ENCODE measurements at places on chromosomes 13 and 19. TPM values are rescaled to one million over a fixed set of nuclear protein-coding genes. Genes with fewer than 3 reads are reported as not detected.

Gene TMPRSS9
- total RNA-seq, result not detected

DNA sequence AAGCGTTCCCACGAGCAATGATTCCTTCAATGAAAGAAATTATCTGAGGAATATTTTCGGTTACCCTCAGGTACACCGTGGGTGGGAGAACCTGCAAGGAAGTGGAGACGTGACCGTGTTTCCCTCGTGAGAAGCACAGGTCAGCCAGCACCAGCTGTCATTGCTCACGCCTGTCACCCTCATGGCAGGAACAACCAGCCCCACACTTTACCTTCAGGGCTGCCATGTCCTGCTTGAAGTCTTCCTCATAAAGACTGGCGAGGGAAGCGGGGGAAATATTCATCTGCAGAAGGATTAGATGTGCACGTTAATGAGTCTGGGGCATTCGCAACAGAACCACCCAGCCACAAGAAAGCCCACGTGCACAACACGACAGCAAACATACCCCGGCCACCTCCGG is 18.2 kb downstream of the CARS2 start:
- no peak for ATAC-seq

- ATAC-seq, result peak; percentile 75
These were observed 1.1 kb downstream of the ZBTB7A start for GRCh38 chr19:4065430-4066175.

DNA sequence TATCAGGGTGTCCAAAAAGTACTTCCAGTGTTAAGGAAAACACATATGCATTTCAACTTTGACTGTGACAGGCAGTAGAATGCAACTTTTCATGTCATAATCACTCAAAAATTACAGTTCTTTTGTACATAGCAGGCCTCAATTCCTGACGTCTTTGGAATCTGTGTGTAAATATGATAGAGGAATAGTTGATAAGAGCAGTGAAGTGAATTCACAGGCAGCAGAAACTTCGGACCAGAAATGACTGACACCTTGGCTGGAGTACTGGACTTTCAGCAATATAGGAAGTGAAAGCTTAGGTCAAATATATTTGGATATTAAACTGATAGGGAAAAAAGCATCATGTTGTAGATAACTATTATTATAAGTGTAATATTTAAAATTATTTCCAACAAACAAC is 1741.2 kb upstream of the PCDH20 start:
- ATAC-seq, result no peak

Gene URAD
- not detected for total RNA-seq

DNA sequence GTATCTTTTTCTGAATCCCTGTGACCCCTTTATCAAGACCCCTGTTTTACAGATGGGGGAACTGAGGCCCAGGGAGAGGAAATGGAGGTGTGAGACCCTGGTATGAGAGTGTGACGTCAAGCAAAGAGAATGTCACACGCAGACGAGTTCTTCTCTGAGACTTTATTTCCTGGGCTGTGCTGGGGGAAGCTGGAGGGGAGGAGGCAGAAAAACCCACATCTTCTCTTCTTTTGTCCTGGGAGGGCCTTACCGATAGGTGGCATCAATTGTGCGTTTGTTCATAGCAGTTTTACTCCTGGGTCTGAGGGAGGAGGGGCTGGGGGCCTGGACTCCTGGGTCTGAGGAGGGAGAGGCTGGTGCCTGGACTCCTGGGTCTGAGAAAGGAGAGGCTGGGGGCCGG is 4.9 kb upstream of the KLK15 start:
- no peak for ATAC-seq

DNA sequence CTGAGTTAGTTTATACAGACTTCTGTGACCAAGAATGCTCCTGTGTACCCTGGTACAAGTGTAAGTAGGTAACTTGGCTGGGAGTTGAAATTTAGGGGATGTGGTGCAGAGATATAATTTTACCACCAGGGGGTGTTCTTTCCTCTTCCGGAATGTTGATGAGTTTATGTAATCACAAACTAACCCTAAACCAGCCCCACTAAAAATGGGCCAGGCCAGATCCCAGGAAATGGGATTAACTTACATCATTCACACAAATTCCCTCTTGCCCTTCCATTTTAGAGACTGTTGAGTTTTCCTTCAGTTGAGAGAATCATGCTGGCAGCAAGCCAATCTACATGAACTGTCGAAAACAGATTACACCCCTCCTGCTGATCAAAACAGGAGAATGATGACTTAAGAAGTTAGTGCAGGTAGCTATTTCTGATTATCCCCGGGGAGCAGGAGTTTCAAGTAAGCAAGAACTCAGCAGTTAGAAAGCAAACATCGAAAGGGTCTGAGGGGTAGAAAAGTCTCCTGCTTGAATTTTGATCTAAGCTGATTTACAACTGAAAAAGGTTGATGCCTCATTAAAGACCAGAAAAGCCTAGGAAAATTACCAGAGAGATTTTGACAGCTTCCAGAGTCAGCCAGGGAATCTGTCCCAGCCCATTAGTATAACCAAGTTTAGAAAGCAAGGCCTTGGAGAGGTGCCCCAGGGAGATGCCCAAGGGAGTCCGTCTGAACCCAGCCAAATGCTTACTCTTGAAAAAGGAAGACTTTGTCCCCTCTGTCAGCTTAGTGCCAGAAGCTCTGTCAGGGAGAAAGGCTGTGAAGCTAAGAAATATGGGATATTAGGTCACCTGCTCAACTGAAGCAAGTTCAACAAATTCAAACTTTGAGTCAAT is 32.3 kb upstream of the MED4 start:
- ATAC-seq, result peak; percentile 68

GRCh38 chr13:22276616-22277015 is 605.7 kb downstream of the FGF9 start:
- ATAC-seq, result no peak

- ATAC-seq, result no peak
These were observed 56.2 kb downstream of the ATP11A start for GRCh38 chr13:112746044-112746443.

Gene ZNF541
- total RNA-seq, result 0.08 TPM

DNA sequence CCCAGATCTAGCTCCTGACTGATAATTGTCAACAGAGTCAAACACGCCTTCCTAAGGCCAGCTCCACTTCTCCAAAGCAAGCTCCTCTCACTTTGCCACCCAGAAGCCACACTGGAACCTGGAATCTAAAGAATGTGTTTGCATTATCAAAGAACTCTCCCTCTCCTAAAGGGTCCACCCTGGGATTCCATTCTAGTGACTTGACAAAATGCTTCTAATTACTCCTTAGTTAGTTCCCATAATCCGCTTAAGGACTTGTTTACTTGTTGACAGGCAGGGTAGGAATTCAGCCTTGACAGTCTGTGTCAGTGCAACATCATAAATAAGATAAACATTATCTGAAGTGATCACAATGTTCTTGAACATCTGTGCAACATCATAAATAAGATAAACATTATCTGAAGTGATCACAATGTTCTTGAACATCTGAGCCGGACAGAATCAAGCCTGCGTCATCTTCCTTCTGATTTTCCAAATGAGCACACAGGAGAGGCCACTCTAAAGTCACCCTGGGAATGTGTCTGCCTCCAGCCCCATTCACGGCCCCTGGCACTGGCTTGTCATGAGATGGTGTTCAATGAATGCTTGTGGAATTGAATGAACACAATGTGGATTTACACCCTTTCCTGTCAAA is 512.1 kb downstream of the IRS2 start:
- no peak for ATAC-seq

Gene GRK1
- not detected for total RNA-seq

DNA sequence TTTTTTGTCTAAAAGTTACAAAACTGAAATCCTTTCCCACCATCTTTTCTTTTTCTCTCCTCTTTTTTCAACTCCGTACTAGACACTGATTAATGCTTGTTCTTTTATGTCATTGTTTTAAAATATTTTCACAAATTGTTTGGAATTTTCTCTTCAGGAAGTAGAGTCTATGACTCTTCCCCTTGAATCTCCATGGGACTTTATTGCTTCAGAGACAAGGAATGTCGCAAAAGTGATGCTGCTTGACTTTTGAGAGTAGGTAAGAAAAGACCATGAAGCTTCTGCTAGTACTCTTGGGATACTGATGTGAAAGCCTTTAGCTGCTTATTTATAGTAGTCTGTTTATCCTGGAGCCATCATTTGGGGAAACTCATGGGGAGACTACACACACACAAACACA is 260.1 kb upstream of the SLC10A2 start:
- ATAC-seq, result no peak

Gene ZNF285
- total RNA-seq, result 0.64 TPM

Gene UGGT2
- total RNA-seq, result 13.3 TPM

Gene DACH1
- total RNA-seq, result 0.24 TPM

GRCh38 chr13:66886264-66886663 is 343.9 kb downstream of the PCDH9 start:
- no peak for ATAC-seq

Gene SLC1A6
- total RNA-seq, result not detected

Gene DLEU7
- not detected for total RNA-seq

- ATAC-seq, result no peak
These were observed 124.2 kb downstream of the UQCRFS1 start for GRCh38 chr19:29088761-29089160.

DNA sequence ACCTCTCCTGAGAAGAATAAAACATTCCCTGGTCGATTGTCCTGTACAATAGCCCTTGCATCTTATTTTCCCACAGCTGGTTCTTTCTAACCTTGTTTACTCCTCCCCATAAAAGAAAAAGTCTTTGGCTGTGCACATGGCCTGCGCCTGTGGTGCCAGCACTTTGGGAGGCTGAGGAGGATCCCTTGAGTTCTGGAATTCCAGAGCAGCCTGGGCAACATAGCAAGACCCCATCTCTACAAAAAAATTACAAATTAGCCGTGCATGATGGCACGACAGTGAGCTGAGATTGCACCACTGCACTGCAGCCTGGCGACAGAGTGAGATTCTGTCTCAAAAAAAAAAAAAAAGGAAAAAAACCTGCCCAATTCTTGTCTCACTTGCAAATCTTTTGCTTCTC is 7.2 kb upstream of the NUP62 start:
- ATAC-seq, result no peak

Gene RETN
- total RNA-seq, result not detected

- ATAC-seq, result no peak
These were observed 238.7 kb downstream of the EFNB2 start for GRCh38 chr13:106296723-106297122.

Gene UBE2L5
- not detected for total RNA-seq

- no peak for ATAC-seq
These were observed 32.3 kb upstream of the FGF9 start for GRCh38 chr13:21638319-21639282.

DNA sequence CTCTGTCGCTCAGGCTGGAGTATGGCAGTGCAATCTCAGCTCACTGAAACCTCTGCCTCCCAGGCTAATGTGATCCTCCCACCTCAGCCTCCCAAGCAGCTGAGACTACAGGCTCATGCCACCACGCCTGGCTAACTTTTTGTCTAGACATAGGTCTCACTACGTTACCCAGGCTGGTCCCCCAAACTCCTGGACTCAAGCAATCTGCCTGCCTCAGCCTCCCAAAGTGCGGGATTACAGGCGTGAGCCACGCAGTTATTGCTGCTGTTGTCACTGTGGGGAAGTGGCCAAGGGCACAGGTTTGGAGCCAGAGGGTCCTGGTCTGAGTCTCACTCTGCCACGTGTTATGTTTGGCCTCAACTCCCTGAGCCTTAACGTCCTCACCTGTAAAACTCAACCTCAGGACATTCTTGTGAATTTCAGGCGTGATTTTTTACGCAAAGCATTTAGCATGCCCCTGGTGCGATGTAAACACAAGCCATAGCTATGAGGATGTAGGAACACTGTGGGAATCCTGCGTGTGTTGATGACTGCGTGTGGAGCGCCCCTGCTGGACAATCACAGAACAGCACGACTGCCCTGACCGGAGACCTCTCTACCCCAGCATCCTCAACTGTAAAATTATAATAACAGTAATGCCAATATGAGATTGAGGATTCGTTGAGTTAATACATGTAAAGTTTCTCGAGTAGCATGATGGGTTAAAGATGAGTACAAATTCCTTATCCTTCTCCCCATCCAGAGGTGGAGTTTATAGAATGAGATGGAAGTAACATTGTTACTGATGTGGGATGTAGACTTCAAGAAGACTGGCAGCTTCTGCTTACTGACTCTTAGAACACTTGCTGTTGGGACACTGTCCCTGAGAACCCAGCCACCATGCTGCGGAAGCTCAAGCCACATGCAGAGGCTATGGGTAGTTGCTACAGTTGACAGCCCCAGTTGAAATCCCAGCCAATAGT is 41.8 kb upstream of the PNMA8B start:
- peak; percentile 65 for ATAC-seq

Measured in esophagus mucosa (tissue), 1 donor.